Posterior vena cava (tissue), 2 donors: ENCODE measurements at places on chromosomes 11 and 22. TPM values are rescaled to one million over a fixed set of nuclear protein-coding genes. Genes with fewer than 3 reads are reported as not detected.

Gene MISFA
- total RNA-seq, result 1.4 TPM

Gene POLD3
- total RNA-seq, result 16.1 TPM

DNA sequence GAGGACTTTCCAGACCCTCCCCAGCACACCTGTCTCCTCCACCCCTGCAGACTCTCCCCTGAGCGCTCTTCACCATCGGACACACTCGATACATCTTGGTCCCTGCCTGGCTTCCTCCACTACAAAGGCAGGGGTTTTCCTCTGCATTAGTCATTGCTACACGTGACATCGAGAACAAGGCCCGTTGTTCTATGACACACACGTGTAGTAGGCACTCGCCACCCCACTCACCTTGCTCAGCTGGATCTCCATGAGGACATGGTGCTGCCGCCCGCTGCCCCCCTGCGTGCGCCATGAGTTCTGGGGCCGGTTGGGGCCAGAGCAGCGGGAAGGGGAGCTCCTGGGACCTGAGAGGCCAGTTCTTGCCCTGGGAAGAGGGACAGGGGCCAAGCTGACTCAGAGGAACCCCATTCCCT, 16.7 kb downstream of the ATG2A start:
- DNase-seq, result no peak

Gene ESAM
- total RNA-seq, result 71.5 TPM

GRCh38 chr11:113240389-113240788, 74.0 kb upstream of the TTC12 start:
- DNase-seq, result no peak

DNA sequence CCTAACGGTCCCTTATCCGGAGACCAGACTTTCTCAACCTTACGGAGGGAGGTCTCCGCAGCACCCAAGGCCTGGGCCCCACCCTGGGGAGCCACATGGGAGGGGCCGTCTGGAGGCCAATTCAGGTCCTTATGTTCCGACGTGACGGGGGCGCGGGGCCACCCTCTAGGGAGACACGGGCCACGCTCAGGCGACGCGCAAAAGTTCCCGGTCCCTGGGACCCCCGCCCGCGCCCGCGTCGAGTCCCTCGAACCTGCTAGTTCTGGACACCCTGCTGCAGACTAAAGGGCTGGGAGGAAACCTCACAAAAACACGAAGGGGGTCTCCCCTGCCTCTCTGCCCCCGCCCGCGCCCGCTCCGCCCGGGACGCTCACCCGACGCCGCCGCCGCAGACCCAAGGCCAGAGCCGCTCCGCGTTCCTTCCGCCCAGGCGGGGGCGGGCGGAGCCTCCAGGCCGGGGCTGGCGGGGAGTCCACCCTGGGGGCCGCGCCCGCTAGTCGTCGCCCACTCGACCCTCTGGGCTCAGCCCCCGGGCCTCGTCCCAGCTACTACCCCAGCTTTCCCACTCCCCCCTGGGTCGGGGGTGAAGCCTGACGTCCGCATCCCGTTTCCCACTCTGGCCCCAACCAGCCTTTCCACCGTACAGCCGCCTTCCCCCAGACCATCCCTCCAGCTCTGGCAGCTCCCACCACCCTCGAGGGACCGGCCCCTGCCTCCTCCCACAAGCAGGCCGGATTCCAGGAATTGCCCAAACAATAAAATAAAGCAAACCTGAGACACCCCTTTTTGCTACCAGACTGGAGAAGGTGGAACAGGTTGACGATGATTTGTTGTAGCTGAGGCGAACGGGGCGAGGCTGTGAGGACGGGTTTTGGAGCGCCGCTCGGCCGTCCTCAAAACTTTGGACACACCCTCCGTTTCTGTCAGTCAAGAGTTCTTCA, 2.7 kb downstream of the RNH1 start:
- peak; percentile 85 for DNase-seq

DNA sequence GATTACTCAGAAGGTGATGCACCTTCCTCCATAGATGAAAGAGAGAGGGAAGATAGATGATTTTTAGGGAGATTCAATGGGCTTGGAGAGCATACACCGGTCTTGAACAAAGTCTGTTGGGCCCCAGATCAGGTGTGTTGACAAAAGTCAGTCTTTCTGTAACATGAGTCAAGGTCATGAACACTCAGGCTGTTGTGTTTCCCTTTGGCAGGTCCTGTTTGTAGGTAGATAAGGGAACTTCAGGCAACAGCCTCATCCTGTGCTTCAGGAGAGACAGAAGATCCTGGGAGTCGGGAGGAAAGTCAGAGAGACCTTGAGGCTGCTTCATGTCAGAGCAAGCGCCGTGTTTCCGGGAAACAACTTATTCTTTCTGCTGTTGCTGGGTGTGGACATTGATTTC, 703.1 kb downstream of the BRD1 start:
- no peak for DNase-seq

DNA sequence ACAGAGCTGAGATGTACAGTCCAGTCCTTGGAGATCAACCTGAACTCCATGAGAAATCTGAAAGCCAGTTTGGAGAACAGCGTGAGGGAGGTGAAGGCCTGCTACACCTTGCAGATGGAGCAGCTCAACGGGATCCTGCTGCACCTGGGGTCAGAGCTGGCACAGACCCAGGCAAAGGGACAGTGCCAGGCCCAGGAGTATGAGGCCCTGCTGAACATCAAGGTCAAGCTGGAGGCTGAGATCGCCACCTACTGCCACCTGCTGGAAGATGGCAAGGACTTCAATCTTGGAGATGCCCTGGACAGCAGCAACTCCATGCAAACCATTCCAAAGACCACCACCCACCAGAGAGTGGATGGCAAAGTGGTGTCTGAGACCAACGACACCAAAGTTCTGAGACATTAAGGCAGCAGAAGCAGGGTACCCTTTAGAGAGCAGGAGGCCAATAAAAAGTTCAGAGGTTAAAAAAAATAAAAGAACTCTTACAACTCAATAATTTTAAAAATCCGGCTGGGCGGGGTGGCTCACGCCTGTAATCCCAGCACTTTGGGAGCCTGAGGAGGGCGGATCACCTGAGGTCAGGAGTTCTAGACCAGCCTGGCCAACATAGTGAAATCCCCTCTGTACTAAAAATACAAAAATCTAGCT, 69.9 kb upstream of the RTL6 start:
- DNase-seq, result no peak

DNA sequence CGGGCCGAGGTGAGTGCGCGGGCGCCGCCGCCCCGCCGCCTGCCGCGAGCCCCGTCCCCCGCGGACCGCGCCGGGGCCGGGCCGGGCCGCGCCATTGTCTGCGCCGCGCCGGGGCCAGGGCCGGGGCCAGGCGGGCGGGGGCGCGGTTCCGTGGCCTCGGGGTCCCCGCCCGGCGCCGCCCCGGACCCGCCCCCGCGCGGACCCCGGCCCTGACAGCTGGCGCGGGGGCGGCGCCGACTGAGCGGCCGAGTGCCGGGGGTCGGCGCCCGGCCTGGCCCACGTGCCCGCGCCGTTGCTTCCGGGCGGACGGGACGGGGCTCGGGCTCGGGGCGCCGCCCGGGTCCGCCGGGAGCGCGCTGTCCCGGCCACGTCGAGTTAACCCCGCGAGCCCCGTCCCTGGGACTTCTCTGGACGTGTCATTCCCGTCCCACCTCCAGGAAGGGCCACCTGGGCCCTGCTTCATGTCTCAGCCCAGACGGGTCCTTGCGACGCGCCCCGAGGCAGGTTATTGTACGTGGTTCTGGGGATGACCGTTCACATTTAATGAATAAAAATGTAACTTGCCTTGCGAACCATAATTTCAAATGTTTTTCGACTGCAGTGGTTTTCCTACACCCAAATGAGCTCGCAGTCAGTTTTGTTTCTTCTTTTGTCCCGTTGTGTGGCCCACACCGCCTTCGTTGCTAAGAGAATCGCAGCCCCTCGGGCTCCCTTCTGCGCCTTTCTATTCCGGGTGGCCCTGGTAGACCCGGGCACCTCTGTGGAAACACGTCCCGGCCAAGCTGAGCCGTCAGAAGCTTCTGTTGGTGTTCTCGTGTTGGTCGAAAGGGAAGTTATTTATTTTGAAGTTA, 562 bp downstream of the ZBED4 start:
- no peak for DNase-seq

- no peak for DNase-seq
Measured at GRCh38 chr11:121059605-121060004, 35.7 kb downstream of the TBCEL start.

Gene HEPHL1
- not detected for total RNA-seq

DNA sequence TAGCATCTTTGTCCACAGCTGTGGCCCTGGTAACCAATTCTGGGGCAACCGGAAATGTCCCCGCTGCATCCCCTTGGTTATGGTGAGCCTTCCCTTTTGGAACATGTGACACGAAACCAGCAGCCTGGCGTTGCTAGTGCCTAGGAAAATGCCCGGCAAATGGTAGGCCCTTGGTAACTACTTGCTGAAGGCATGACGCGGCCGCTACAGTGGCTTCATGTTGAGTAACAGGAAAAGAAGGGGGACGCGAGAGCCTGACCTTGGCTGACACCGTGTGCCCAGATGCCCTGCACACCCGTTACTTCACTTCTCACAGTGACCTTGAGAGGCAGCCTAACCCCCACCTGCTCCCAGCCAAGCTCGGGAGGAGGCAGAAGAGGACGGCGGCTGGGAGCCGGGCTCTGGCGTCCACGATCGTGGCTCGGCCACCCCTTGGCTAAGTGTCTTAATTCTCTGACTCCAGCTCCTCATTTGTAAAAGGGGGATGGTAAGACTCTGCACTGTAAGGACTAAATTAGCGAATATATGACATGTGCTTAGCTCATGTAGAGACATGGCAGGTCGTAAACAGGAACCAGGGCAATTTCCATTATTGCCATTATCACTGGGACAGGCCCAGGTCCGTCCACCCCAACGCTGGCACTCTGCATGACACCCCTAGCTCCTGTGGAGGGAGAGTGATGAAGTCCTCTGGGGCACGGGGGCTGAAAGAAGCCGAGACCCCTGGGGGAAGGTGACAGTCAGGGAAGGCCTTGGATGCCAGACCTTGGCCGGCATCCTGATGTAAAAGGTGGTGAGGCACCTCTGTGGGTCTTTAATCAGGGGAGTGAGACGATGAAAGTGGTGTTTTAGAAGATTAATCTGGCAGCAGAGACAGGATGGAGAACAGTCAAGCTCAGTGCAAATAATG, 18.9 kb downstream of the IFT27 start:
- DNase-seq, result no peak

Gene POU2F3
- 0.33 TPM for total RNA-seq

DNA sequence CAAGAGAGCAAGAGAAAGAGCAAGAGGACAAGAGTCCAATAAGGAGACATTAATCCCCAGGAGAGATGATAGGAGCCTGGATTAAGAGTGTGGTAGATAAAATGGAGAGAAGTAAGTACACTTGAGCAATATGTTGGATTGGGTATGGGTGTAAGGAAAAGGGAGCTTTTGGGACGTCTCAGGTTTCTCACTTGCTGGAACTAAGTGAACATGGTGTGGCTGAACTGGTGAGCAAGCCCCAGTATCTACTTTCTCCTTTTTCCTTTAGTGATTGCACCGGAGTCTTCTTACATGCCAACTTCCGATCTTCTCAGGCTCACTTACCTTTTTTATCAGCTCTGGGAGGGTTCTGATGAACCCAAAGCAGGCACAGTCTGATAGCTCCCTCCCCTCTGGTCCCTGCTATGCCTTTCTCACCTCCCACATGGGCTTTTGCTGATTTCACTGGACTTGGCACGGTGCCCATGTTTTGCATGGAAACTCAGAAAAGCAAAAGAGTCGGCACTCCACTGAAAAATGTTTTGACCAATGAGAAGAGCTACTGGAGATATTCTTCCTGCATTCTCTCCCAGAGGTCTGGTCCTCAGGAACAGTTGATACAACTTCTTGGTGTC, 14.5 kb upstream of the APLNR start:
- no peak for DNase-seq

Gene ZNF214
- 1.0 TPM for total RNA-seq

GRCh38 chr22:48920776-48921241, 906.9 kb downstream of the BRD1 start:
- peak; percentile 66 for DNase-seq

DNA sequence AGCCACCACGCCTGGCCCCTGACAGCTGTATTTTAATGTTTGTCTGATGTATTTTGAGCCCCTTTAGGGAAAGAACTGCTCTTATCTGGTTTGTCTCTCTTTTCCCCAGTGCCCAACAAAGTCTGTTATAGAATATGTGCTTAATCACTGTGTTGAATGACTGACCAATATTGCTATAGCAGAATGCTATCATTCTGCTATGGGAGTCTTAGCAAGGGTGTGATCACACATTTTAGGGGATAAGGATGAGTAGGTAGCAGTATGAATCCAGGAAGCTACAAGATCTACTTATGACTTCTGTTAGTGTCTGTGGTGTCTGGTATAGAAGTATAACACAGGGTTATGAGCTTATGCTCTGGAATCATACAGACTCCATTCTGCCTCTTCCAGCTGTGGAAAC, 117.5 kb upstream of the RRM1 start:
- no peak for DNase-seq

DNA sequence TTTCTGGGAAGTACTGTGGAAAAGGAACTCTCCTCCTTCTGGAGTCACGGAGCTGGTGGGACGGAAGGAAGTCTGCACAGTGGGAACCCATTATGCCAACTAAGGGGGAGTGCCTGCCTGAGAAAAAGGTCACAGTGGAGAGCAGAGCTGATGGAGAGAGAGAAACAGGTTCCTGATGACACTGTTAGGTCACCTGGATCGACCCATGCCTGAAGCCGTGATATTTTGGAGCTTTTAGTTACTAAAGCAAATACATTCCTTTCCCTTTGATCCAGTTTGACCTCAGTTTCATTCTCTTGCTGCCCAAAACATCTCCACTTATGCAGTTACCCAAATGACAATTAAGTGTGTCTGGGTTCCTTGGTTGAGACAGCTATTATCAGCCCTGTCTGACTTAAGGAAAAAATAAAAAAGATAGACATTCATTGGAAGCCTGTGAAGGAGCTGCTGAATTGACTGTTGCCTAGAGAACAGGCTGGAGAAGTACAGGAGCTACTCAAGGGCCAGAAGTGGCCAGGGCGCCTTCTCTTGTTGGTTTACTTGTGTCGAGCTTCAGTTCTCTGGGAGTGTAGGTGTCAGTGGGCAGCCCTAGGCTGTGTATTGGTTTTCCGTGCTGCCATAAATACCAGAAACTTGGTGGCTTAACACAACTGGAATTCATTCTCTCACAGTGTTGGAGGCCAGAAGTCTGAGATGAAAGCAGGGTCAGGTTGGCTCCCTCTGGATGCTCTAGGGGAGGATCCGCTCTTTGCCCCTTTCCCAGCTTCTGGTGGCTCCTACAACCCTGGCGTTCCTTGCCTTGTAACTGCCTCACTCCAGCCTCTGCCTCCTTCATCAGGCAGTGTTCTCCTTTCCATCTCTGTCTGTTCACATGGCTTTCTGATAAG, 13.6 kb downstream of the MRGPRD start:
- DNase-seq, result peak; percentile 46

Gene NEU3
- 6.3 TPM for total RNA-seq

GRCh38 chr11:79727221-79727620, 286.4 kb upstream of the TENM4 start:
- DNase-seq, result no peak

- no peak for DNase-seq
Measured at GRCh38 chr11:75475767-75476650, 43.0 kb upstream of the KLHL35 start.

GRCh38 chr11:77148963-77149715, 21.1 kb downstream of the MYO7A start:
- no peak for DNase-seq

- DNase-seq, result no peak
Measured at GRCh38 chr22:36469094-36469710, 12.2 kb downstream of the TXN2 start.
